ENCODE measurements at places on chromosomes 12 and 14. TPM values are rescaled to one million over a fixed set of nuclear protein-coding genes. Genes with fewer than 3 reads are reported as not detected.

- no peaks in the 10 kb centered on the region for H3K4me1 ChIP-seq
- DNase-seq, result no peak
- no peak overlapping the region for H3K27ac ChIP-seq
- peak overlapping the region; percentile 44 for H3K4me3 ChIP-seq
- H3K36me3 ChIP-seq, result no peaks in the 10 kb centered on the region
Measured at GRCh38 chr12:49967777-49968250, 4.9 kb upstream of the AQP6 start.

GRIN2B gene
- total RNA-seq, result 0.11 TPM

DNA sequence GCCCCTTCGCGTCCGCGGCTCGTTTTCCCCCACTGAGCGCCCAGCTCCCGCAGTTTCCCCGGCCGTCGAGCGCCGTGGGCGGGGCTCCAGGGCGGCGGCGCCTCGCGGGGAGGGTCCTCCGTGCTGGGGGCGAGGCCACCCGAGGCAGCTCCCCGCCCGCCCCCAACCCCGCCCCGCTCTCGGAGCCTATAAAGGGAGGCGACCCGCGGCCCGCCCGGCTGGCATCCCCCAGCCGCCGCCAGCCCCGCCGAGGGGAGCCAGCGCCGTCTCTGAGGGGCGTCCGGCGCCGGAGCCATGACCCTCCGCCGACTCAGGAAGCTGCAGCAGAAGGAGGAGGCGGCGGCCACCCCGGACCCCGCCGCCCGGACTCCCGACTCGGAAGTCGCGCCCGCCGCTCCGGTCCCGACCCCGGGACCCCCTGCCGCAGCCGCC, at the start of gene TAMALIN:
Gene TAMALIN, plus strand, starts transcription at position 221 of the 432 bp plus-strand sequence. Its CDS starts 74 bp downstream, at position 295.
- peak within 1 kb of the TSS; percentile 77 for H3K27ac ChIP-seq
- H3K36me3 ChIP-seq, result no peaks in the 10 kb centered on the region
- H3K4me1 ChIP-seq, result no peaks in the 10 kb centered on the region
- no peaks in the 10 kb centered on the region for H3K27me3 ChIP-seq
- peak; percentile 84 for DNase-seq

TTLL5 gene
- total RNA-seq, result 43.1 TPM

WIF1 gene
- total RNA-seq, result not detected

CLMN gene
- 4.7 TPM for total RNA-seq

ARG2 gene
- total RNA-seq, result 10.1 TPM

- no peaks in the 10 kb centered on the region for H3K36me3 ChIP-seq
- no peaks in the 10 kb centered on the region for H3K4me1 ChIP-seq
- no peak overlapping the region for H3K4me3 ChIP-seq
- no peak overlapping the region for H3K27ac ChIP-seq
- H3K27me3 ChIP-seq, result no peaks in the 10 kb centered on the region
- DNase-seq, result no peak
Measured at GRCh38 chr12:68207276-68207675, 18.3 kb downstream of the IL26 start.

DNA sequence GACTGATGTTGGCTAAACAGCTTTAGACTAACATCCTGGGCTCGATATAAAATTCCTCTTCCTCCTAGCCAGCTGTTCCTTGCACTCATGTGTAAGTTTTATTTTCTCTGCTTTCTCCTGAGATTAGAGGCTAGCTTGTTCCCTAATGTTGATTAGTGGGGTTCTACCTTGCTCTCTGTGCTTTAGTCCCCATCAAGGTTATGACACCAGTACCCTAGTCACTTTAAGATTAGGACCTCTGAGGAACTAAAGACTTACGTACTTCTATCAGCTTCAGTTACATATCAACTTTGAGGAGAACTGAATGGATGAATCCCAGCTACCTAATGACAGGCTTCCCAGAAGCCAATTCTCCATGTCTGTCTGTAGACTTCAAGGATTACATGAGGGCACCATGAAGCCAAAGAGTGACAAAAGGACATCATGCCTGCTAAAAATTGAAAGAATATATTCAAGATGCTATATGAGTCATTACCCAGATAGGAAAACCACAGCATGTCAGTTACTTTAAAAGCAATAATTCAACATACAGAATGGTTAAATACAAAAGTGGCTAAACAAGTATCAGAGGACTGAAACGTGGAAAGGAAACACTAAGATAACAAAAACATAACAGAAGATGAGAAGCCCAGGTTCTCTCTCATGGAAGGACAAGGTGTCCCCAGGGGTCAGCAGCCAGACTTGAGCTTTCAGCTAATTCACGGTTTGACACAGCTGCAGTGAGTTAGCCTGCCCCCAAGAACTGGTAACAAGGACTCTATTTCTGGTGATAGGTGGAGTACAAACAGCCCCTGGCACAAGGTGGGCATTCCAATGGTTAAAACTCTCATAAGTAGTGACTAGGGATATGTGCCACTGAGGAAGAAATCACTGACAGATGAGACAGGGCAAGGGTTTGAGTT, 20.4 kb downstream of the ADAM20 start:
- no peaks in the 10 kb centered on the region for H3K27me3 ChIP-seq
- no peak overlapping the region for H3K27ac ChIP-seq
- no peaks in the 10 kb centered on the region for H3K4me1 ChIP-seq
- no peaks in the 10 kb centered on the region for H3K36me3 ChIP-seq
- DNase-seq, result no peak
- H3K4me3 ChIP-seq, result no peak overlapping the region

DNA sequence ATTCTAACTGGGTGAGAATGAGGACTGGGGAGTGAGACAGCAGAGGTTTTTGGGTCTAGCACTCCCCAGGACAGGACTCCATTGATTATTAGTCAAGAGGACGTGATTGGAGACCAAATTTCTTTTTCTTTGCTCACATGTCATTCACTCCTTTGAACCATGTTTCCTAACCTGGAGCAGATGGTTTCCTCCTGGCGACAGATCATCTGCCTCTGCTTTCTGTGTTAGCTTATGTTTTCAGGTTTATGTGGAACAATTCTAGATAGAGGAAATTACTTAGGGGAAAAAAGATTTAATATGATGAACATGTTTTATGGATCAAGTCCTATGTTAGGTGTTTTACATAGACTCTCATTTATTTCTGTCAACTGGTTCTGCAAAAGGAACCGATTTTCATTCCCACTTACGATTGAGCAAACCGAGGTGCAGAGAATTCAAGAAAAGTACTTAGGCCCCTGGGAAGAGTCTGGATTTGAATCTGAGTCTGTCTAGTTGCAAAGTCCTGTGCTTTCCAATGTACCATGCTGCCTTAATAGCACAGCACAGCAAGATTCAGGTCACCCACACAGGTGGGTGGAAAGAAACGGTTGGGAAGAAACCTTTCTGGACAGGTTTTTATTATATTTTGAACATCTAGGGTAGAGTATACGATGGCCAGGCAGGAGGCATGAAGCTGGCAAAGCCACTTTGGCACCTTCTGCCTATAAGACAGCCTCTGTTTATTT, 30.8 kb downstream of the SMOC1 start:
- no peaks in the 10 kb centered on the region for H3K27me3 ChIP-seq
- no peaks in the 10 kb centered on the region for H3K36me3 ChIP-seq
- no peak for DNase-seq
- H3K4me3 ChIP-seq, result no peak overlapping the region

GRCh38 chr12:81284137-81284536, 206.3 kb downstream of the ACSS3 start:
- no peak overlapping the region for H3K4me3 ChIP-seq
- no peak overlapping the region for H3K27ac ChIP-seq
- H3K4me1 ChIP-seq, result no peaks in the 10 kb centered on the region
- no peak for DNase-seq

SERPINA10 gene
- total RNA-seq, result not detected

- no peaks in the 10 kb centered on the region for H3K27me3 ChIP-seq
- peaks cover 3% of the 10 kb centered on the region for H3K36me3 ChIP-seq
- peak overlapping the region; percentile 92 for H3K4me3 ChIP-seq
- DNase-seq, result no peak
- peak overlapping the region; percentile 94 for H3K27ac ChIP-seq
- H3K4me1 ChIP-seq, result peaks cover 23% of the 10 kb centered on the region
Measured at GRCh38 chr12:111840807-111841206, 1.2 kb upstream of the MAPKAPK5 start.

POTEG gene
- not detected for total RNA-seq

- H3K4me3 ChIP-seq, result peak overlapping the region; percentile 81
- no peak overlapping the region for H3K27ac ChIP-seq
- no peaks in the 10 kb centered on the region for H3K27me3 ChIP-seq
- no peaks in the 10 kb centered on the region for H3K36me3 ChIP-seq
Measured at GRCh38 chr12:121628037-121628436, 1.7 kb downstream of the ORAI1 start.

IL31 gene
- total RNA-seq, result not detected

TCP11L2 gene
- 16.0 TPM for total RNA-seq

GRCh38 chr12:23113781-23114180, 488.8 kb downstream of the ETNK1 start:
- no peak for DNase-seq
- no peaks in the 10 kb centered on the region for H3K36me3 ChIP-seq
- H3K4me1 ChIP-seq, result no peaks in the 10 kb centered on the region
- H3K27me3 ChIP-seq, result no peaks in the 10 kb centered on the region
- H3K27ac ChIP-seq, result no peak overlapping the region

DNA sequence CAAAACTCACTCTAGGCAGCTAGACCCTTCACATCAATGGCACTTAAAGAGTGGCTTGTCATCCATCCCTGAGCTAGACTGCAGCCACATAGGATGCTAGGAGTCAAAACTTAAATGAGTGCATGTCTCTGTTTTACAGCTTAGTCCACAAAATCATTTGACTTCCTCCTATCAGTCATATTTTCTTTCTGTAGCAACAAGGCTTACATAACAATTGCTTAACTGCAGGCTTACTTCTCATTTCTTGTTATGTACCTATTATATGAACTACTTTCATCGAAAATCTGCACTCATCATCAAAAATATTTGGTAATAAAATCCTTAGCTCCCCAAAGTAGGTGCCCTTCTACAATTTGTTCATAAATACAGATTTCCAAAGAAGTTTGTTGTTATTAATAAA, 30.1 kb downstream of the CLEC1A start:
- DNase-seq, result no peak
- no peaks in the 10 kb centered on the region for H3K4me1 ChIP-seq
- no peak overlapping the region for H3K4me3 ChIP-seq
- peak overlapping the region; percentile 27 for H3K27ac ChIP-seq

DNA sequence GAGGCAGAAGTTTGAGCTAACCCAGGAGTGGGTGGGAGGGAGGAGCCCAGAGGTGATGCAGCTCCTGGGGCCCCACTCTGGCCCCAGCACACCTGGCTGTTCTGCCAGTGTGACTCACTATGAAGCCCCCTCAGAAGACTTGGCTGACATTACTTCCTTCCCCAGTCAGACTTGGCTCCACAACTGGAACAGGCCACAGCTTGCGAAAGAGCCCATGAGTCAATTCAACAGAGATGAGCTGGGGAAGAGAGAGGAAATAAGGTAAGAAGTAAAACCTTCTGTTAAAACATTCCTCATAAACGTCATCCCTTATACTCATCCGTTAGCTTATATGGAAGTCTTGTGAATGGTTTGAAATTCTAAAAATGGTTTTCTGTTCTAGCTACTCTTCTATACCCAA, 245.9 kb downstream of the ADAMTS20 start:
- H3K36me3 ChIP-seq, result no peaks in the 10 kb centered on the region
- no peaks in the 10 kb centered on the region for H3K4me1 ChIP-seq
- no peaks in the 10 kb centered on the region for H3K27me3 ChIP-seq
- no peak overlapping the region for H3K27ac ChIP-seq
- no peak for DNase-seq

BDKRB1 gene
- total RNA-seq, result not detected

- no peaks in the 10 kb centered on the region for H3K27me3 ChIP-seq
- H3K4me3 ChIP-seq, result no peak within 1 kb of the TSS
- no peak for DNase-seq
- no peaks in the 10 kb centered on the region for H3K4me1 ChIP-seq
Measured at GRCh38 chr12:116559162-116559935, at the start of gene MAP1LC3B2. MAP1LC3B2 (plus strand) TSS chr12:116559381; CDS start chr12:116575943, 16,562 bp downstream.

PRH2 gene
- total RNA-seq, result not detected

DNA sequence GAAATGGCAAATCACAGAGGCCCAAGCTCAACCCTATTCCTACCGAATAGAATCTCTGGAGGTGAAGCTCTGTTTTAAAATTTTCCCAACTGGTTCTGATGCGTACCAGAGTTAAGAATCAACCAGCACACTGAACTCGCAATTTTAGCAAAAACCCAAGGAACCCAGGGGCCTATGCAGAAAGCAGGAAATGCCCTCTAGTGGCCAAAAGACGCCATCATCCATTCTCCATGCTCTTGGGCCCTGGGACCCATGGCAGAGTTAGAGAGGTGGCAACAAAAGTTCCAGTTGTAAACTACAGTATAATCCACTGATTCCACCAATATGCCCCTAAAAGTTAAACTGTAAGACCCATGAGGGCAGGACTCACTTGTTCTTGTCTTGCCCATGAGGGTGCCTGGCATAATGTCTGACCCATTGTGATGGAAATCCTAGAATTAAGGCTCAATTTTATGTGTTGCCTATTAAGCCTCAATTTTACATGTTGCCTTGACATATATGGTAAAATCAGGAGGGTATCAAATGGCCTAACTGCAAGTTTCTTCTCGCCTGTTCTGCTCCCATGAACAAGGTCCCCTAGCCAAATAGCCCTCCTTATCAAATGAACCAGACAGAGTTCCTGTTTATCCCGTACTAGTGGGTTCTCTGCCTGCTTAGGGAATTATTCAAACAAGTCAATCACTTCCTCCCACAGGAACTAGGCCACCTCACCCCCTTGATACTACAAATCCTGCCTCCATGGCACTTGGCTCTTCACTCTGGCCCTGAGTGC, 137.5 kb upstream of the CPM start:
- H3K36me3 ChIP-seq, result no peaks in the 10 kb centered on the region
- DNase-seq, result no peak
- H3K27me3 ChIP-seq, result no peaks in the 10 kb centered on the region
- no peaks in the 10 kb centered on the region for H3K4me1 ChIP-seq
- no peak overlapping the region for H3K4me3 ChIP-seq

DNA sequence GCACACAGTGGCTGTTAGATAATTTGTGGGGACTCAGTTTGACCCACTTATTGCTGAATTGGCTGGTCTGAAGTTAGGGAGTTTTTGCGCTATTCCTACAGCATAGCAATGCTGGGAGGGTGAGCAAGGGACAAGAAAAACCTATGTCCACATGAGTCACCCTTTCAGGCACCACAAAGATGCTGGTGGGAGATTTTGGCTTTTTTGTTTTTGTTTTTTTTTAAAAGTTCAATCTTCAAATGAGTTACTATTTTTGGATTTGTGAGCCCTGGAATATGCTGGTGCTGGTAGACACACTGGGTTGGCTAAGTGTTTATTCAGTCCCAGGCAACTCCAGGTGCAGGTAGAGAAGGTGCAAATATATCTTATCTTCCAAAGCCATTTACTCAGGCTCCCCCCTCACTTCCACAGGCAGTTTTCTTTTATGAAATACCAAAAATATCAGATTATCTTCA, 143.4 kb downstream of the BTG1 start:
- no peaks in the 10 kb centered on the region for H3K36me3 ChIP-seq
- peaks cover 3% of the 10 kb centered on the region for H3K4me1 ChIP-seq
- DNase-seq, result no peak
- H3K4me3 ChIP-seq, result no peak overlapping the region
- H3K27me3 ChIP-seq, result no peaks in the 10 kb centered on the region

SMOC1 gene
- 16.6 TPM for total RNA-seq

DNA sequence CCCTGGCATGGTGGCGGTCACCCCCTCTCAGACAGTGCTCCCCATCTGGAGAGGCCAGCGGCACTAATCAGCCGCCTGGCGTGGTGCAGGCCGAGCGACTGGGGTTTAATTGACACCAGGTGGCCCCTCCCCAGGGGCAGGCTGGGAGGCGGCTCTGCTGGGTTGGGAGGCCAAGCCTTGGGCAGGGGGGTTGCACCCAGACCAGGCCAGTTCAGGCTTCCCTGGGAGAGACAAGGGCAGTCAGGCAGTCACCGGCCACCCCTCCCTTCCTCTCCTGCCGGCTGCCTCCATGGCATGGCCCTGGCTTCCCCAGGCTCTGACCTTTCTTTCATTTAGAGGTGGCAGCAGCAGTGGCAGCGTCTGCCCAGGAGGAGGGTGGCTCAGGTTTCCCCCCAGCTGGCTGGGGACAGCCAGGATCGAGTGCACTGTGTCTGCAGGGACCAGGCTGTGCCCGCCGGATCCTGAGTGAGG, 78.1 kb upstream of the NOS1 start:
- H3K4me3 ChIP-seq, result no peak overlapping the region
- H3K27ac ChIP-seq, result no peak overlapping the region
- no peak for DNase-seq
- H3K27me3 ChIP-seq, result no peaks in the 10 kb centered on the region
